ENCODE measurements at places on chromosomes 1 and 21.

DNA sequence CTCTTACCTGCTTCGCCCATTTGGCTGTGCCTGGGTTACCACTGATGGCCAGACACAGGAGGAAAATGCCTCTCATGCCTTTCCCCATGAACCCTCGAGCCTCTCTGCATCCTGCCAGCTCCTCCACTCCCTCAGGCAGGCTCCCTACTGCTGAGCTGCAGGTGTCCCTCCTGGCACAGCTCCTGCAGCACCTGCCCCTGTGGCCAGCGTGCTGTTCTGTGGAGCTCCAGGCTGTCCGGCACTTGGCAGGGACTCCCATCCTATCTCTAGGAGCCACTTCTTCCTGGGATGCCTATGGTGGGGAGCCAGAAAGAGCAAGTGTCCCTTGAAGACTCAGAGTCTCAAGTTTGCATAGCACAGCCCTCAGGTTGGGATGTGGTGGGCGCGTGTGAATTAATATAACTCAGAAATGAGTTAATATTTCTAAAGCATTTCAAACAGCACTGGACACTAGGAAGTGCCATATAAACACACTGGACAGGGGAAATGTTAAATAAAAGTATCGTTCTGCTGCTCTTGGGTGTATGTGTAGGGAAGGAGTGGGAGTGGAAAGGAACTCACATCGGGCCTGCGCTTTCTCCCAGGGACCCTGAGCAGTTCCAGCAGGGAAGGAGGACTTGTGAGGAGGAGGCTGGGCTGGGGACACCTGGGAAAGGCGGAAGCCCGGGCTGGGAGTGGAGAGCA is 2.7 kb downstream of the LRRC71 start:
- DNase-seq = no peak

- DNase-seq = no peak
These were observed 84.3 kb downstream of the CAPZB start for GRCh38 chr1:19400875-19401534.

DNA sequence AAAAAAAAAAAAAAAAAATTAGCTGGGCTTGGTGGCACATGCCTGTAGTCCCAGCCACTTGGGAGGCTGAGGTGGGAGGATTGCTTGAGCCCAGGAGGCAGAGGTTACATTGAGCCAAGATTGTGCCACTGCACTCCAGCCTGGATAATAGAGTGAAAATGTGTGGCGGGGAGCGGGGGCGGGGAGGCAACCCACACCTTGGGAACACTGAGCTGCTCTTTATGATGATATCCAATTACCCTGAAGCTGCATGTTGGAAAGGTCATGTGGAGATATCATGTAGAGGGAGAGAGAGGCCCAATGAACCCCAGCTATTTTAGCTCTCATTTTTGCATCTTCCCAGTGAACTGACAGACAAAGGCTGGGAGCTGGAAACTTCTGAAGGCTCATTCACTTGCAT is 48.3 kb upstream of the ZNF648 start:
- DNase-seq = no peak

DNA sequence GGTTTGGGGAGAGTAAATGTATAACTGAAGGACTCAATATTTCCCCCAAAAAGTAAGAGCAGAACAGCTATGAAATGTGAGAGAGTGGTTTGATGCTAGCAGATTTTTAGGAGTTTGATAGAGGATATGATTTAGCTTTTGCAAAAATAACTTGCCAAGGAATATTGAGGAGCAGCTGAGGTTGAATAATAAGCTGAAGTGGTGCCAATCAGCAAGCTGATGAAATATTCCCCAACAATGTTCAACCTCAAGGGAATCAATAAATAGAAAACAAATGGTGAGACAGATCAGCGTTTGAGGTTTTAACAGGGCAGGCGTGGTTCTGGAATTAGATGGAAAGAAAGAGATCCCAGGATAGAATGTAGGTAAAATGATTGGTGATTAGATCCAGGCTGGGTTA is 413.4 kb upstream of the ADAMTS5 start:
- no peak for DNase-seq

- no peak for DNase-seq
These were observed 33.6 kb downstream of the CHML start for GRCh38 chr1:241606544-241606943.

DNA sequence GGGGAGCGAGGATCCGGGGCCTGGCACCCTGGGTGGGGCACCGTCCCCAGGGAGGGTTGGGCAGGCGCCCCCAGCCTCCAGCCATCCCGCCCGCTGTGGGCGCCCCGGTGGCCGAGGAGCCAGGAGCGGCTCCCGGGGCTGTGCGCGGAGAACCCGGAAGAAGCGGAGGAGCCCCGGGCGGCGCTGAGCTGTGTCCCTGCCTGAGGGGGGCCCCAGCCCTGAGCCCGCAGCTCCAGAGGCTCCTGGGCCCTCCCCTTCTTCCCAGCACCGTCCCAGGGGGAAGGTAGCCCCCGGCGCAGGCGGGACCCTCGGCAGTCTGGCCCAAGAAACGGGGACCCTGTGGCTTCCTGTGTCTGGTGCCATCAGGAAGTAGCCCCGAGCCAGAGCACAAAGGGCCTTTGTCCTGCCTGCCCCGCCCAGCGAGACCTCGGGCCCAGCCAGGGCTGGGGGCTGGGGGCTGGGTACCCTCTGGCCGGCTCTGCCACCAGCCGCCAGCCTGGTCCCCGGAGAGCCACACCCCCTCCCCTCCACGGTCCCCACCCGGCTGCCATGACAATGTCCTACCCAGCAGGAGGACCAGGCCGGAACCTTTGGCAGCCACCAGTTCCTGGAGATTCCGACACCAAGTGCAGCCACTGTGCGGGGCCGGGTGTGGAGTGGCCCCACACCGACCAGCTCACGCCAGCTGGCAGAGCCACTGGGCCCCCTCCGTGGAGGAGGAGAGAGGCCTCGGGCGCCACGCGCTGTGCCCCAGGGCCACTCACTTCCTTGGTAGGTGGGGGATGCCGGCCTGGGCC is 15.6 kb upstream of the TTLL10 start:
- no peak for DNase-seq

DNA sequence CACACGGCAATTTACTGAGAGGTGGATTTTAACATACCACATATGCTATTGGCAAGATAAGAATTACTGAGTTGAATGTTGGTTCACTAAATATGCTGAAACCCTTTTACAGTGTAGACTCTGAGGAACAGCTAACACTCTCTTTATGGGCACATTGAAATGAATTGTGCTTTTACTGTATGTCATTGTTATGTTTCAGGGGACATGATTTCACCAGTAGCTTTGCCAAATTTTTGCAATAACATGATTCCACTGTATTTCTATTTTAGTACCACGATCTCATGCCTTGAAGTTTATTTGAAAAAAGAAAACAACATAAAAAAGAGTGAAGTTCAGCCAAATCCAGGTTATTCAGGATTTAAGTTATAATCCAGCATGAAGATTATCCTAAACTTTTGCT is 188.5 kb downstream of the HLX start:
- no peak for DNase-seq

- DNase-seq = no peak
These were observed 297.6 kb downstream of the HHAT start for GRCh38 chr1:210626341-210626740.

GRCh38 chr1:113895098-113895497 is 7.7 kb upstream of the BCL2L15 start:
- no peak for DNase-seq

GRCh38 chr1:221022331-221022730 is 143.1 kb downstream of the HLX start:
- DNase-seq = no peak

- no peak for DNase-seq
These were observed 30.1 kb downstream of the TOMM20 start for GRCh38 chr1:235098547-235098946.

- no peak for DNase-seq
These were observed 375.5 kb upstream of the ST6GALNAC5 start for GRCh38 chr1:76491737-76492136.

DNA sequence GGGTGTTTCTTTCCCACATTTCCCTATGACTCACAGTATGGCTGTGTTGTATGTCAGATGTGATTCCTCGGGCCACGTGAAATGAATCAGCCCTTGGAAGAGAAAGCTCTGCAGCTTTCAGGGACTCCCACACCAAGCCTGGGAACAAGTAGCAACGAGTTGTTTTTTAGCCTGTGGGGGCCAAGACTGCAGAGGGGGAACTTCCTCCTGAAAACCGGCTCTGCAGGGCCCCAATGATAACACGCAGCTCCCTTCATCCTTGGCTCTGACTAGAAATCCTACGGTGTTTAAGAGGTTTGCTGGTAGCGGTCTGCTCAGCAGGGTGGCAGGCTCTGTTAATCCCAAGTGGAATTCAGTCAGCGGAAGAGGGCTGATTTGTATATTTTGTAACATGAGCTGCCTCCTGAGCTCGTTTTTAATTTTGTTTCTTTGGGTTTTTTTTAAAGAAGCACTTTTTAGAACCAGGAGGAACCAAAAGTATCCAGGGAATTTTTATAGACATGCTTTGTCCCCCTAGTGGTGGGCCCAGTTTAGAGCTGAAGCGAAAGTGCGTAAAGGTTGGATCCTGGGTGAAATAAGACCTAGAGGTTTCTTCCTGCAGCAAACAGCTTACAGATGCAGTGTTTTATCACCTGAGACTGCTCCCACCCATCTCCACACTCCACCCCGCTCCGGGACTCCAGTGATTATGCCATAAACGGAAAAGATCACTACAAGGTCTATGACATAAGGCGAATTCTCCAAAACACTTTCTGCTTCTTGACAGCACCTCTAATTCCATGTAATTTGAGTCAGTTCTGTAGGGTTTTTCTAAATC is 48.8 kb downstream of the LAMC2 start:
- no peak for DNase-seq

DNA sequence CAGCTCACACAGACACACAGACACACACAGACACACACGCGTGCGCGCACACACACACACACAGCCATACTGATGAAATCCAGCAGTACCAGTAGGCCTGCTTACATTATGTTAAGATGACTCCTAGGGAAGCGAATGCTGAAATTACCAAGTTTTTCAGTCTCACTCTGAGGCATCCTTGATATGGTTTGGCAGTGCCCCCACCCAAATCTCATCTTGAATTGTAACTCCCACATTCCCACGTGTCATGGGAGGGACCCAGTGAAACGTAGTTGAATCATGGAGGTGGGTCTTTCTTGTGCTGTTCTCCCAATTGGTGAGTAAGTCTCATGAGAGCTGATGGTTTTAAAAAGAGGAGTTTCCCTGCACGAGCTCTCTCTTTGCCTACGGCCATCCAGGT is 64.1 kb downstream of the TIAM1 start:
- no peak for DNase-seq

GRCh38 chr1:38129971-38130370 is 83.4 kb upstream of the POU3F1 start:
- DNase-seq = no peak

- no peak for DNase-seq
These were observed 17.5 kb downstream of the FBXO42 start for GRCh38 chr1:16334655-16335340.
